Endothelial cell of umbilical vein (primary cell): ENCODE measurements at places on chromosomes 11 and 22. TPM values are rescaled to one million over a fixed set of nuclear protein-coding genes. Genes with fewer than 3 reads are reported as not detected.
A peak's percentile ranks its signal among the peaks of the same experiment; 100 is the strongest.

The LRRC56 gene
- 0.55 and 0.90 TPM in 2 replicates for total RNA-seq

The IRAG1 gene
- total RNA-seq = 0.35 and 0.38 TPM in 2 replicates

The FAT3 gene
- total RNA-seq = 0.05 and 1.4 TPM in 2 replicates

The IL17REL gene
- total RNA-seq = 0.12 and 0.15 TPM in 2 replicates

The FLRT1 gene
- total RNA-seq = not detected in 2 replicates

The TTC9C gene
- total RNA-seq = 31.6 and 43.5 TPM in 2 replicates

The CD3E gene
- not detected in 2 replicates for total RNA-seq

The RFPL1 gene
- not detected in 2 replicates for total RNA-seq

The PIWIL4 gene
- 0.25 and 0.64 TPM in 2 replicates for total RNA-seq

DNA sequence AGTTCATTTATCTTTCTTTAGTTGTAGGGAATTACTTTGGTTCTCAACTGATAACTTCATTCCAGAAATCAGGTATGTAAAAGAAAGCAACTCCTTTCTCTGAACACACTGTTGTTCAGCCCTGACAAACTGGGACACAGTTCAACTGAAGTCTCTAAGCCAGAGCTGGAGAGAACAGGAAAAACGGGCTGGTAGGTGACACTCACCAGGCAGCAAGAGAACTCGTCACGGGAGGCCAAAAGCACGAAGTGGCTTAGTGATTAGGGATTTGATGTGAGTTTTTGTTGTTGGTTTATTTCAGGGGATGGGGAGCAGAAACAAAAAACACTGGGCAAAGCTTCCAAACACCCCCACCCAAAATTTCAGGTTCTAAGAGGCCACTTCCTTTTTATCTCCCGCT lies 54.1 kb downstream of the MYH9 start:
- peaks cover 28% of the 10 kb centered on the region for H3K36me3 ChIP-seq
- H3K27ac ChIP-seq = peak overlapping the region; percentile 99
- no peak overlapping the region for H3K4me3 ChIP-seq
- peaks cover 97% of the 10 kb centered on the region for H3K4me1 ChIP-seq
- no peak for DNase-seq
- no peaks in the 10 kb centered on the region for H3K27me3 ChIP-seq

- no peak overlapping the region for H3K27ac ChIP-seq
- peaks cover 23% of the 10 kb centered on the region for H3K36me3 ChIP-seq
- DNase-seq = no peak
- H3K4me1 ChIP-seq = no peaks in the 10 kb centered on the region
Measured at GRCh38 chr22:19070397-19071169, 51.6 kb downstream of the DGCR2 start.

DNA sequence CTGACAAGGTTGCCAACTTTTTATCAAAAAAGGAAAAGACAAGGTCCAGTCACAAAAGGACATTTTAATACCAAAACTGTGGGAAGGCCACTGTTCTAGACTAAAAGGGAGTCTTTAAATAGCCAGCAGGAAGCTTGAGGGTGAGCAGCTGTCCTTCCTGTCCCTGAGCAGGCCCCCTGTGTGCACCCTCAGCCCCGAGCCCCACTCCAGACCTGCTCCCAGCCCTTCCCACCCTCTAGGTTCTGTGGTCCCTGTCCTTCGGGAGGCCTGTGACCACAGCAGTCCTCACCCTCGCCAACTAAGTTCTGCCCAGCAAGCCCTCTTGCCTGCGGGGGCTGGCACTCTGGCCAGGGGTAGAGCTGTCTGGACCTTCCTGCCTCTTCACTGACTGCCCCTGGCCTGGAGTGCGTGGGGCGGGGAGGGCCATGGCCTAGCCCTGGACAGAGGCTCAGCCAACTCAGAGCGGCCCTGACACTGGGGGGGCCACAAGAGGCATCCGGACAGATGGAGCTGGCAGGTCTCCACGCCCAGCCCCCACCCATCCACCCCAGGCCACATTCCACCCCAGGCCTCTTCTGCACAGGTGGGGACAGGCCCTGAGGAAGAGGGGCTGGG lies 1.6 kb upstream of the PLXNB2 start:
- H3K27me3 ChIP-seq = no peaks in the 10 kb centered on the region
- no peak overlapping the region for H3K4me3 ChIP-seq
- no peak overlapping the region for H3K27ac ChIP-seq
- DNase-seq = no peak
- H3K36me3 ChIP-seq = peaks cover 2% of the 10 kb centered on the region

- H3K4me3 ChIP-seq = no peak overlapping the region
- no peak overlapping the region for H3K27ac ChIP-seq
- H3K4me1 ChIP-seq = peaks cover 29% of the 10 kb centered on the region
- H3K27me3 ChIP-seq = no peaks in the 10 kb centered on the region
Measured at GRCh38 chr22:30307041-30307574, 17.8 kb upstream of the CASTOR1 start.

- no peak for DNase-seq
- H3K4me3 ChIP-seq = no peak overlapping the region
- no peaks in the 10 kb centered on the region for H3K27me3 ChIP-seq
- H3K27ac ChIP-seq = no peak overlapping the region
- H3K4me1 ChIP-seq = no peaks in the 10 kb centered on the region
- H3K36me3 ChIP-seq = no peaks in the 10 kb centered on the region
Measured at GRCh38 chr11:70161043-70161625, 42.0 kb upstream of the FADD start.

DNA sequence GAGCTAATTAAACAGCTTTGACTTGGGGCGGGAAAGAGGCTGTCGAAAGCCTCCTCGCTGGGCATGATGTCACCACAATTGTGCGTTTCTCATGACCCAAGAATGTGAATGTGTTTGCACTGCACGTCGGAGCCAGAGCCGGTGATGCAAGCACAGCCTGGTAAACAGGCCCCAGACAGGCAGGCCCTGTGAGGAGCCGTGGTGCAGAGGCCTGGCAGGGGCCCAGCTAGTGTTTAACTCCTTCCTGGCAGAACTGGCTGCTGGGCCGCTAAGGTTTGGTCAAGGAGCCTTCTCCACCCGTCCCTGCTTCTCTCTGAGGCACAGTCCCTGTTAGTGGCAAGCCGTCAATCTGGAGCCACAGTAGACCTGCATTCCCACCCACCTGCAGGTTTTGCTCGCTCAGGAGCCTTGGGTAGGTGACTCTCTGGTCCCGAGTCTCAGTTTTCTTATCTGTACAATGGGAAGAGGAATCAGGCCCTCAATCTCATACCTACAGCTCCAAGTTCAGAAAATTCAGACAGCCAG lies 25.4 kb upstream of the SMTN start:
- H3K4me1 ChIP-seq = peaks cover 5% of the 10 kb centered on the region

GRCh38 chr22:24426436-24426835 lies 963 bp upstream of the ADORA2A start:
- DNase-seq = no peak
- peaks cover 13% of the 10 kb centered on the region for H3K4me1 ChIP-seq
- no peaks in the 10 kb centered on the region for H3K36me3 ChIP-seq
- no peak overlapping the region for H3K4me3 ChIP-seq
- no peaks in the 10 kb centered on the region for H3K27me3 ChIP-seq

DNA sequence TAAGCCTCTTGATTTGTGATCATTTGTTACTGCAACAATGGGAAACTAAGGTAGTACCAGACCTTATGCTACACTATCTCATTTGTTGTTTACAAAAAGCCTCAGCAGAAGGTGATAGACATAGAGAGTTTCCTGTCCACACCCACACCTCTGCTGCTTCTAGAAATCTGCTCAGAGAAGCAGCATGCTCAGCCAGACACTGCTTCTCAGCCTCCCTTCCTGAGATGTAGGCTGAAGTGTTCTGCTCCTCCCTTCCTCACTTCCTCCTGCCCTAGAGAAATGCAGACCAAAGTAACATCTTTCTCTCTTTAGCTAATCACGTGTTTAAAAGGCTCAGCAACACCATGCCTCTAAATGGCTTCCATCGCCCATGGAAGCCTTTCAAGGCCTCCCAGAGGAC lies 88.4 kb downstream of the SLC1A2 start:
- DNase-seq = no peak
- no peak overlapping the region for H3K27ac ChIP-seq
- no peak overlapping the region for H3K4me3 ChIP-seq

DNA sequence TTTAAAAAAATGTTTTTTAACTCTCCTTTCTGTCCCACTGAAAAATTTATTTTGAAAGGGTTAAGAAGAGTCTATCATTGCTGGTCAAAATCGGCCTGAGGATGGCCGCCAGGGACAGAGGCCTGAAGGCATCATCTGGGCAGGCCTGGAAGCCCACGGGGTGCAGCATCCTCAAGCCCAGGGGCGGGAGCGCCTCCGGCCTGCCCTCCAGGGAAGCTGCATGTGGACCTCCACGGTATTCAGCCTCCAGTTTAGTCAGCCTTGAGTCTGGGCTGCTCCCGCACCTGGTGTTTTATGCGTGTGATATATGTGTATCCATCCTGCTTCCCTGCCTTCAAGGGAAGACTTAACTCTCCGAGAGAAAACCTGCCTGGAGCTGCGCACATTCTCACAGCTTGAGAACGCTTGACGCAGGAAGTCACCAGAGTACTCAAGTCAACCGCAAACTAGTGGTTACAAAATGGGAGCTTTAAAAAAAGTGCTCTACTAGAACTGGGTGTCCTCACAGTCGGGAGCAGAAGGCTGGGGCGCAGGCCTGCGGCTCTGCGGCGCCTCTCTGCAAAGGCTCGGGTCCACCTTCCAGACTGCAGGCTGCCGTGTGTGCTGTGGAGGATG lies 13.6 kb upstream of the BID start:
- H3K4me1 ChIP-seq = peaks cover 9% of the 10 kb centered on the region
- no peaks in the 10 kb centered on the region for H3K27me3 ChIP-seq
- no peak overlapping the region for H3K27ac ChIP-seq

- no peak overlapping the region for H3K27ac ChIP-seq
- peaks cover 7% of the 10 kb centered on the region for H3K4me1 ChIP-seq
- no peaks in the 10 kb centered on the region for H3K27me3 ChIP-seq
- H3K4me3 ChIP-seq = no peak overlapping the region
- no peak for DNase-seq
- no peaks in the 10 kb centered on the region for H3K36me3 ChIP-seq
Measured at GRCh38 chr11:85823816-85824215, 12.9 kb upstream of the SYTL2 start.

DNA sequence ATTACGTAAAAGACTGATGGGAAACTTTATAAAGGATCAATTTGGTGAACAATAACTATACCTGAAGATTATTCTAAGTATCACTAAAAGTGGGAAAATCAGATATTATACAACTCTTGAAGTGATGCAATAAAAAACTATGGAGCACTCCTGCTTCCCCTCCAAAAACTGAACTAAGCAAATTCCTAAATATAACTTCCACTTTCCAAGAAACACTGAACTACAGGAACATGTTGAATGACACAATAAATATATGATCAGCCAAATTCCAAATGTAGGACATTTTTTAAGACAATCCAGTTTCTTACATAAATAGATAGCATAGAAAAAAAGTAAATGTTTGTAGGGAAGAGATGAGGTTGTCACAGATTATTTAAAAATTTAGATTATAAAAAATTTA lies 102.1 kb upstream of the APOA1 start:
- no peak overlapping the region for H3K27ac ChIP-seq
- no peaks in the 10 kb centered on the region for H3K4me1 ChIP-seq
- no peaks in the 10 kb centered on the region for H3K36me3 ChIP-seq
- H3K4me3 ChIP-seq = no peak overlapping the region
- no peak for DNase-seq

DNA sequence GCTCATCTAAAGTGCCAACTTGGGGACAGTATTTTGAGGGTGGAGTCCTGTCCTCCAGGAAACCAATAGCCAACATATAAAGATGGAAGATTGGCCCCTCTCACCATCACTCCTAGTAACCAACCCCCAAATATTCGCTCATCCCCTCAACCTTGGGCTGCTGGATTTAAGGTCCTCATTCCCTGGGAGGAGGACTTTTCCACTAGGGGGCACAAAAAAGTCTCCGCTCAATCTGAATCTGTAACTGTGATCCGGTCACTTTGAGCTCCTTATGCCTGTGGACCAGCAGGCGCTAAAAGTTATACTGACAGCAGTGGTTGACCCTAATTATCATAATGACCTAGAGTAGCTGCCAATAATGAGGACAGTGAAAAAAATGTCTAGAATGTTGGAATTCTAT lies 20.5 kb upstream of the CLPB start:
- DNase-seq = no peak
- peaks cover 3% of the 10 kb centered on the region for H3K27me3 ChIP-seq
- no peaks in the 10 kb centered on the region for H3K4me1 ChIP-seq
- H3K4me3 ChIP-seq = no peak overlapping the region
- no peaks in the 10 kb centered on the region for H3K36me3 ChIP-seq

- H3K4me3 ChIP-seq = no peak overlapping the region
- H3K27ac ChIP-seq = no peak overlapping the region
- DNase-seq = no peak
- peaks cover 10% of the 10 kb centered on the region for H3K4me1 ChIP-seq
- no peaks in the 10 kb centered on the region for H3K36me3 ChIP-seq
Measured at GRCh38 chr22:39300186-39300830, 19.1 kb downstream of the RPL3 start.

GRCh38 chr11:34869425-34869824 lies 46.8 kb downstream of the APIP start:
- no peak overlapping the region for H3K4me3 ChIP-seq
- no peaks in the 10 kb centered on the region for H3K4me1 ChIP-seq
- peaks cover 4% of the 10 kb centered on the region for H3K27me3 ChIP-seq
- no peak for DNase-seq

DNA sequence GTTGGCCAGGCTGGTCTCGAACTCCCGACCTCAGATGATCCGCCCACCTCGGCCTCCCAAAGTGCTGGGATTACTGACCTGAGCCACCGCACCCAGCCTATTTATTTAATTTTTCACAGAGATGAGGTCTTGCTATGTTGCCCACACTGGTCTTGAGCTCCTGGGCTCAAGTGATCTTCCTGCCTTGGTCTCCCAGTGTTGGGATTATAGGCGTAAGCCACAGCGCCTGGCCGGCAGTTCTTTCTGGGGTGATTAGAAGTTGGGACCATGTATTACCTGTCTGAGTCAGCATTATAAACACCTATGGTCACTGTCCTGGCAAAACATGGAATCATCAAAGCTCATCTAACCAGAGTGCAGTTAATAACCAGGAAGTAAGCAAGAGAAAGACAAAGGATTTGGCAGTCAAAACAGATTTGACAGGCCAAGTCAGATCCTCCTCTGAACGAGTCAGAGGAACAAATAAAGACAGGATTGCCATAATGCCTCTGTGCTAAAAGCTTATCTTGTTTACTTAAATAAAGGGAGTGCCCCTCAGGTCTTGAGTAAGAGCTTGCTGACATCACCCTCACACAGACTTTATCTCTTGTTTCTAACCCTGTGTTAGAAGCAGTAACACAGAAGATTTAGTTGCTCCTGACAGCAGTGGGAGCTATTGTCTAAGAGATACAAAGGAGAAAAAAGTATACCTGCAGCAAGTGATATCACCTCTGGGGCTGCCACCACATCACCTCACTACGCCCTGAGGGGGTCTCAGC lies 3.7 kb downstream of the SERPIND1 start:
- DNase-seq = peak; percentile 67
- no peaks in the 10 kb centered on the region for H3K36me3 ChIP-seq
- H3K4me3 ChIP-seq = no peak overlapping the region
- peaks cover 49% of the 10 kb centered on the region for H3K4me1 ChIP-seq
- H3K27me3 ChIP-seq = no peaks in the 10 kb centered on the region

- peaks cover 15% of the 10 kb centered on the region for H3K27me3 ChIP-seq
- H3K36me3 ChIP-seq = no peaks in the 10 kb centered on the region
- peaks cover 4% of the 10 kb centered on the region for H3K4me1 ChIP-seq
- no peak overlapping the region for H3K27ac ChIP-seq
Measured at GRCh38 chr22:36204001-36204631, 2.5 kb upstream of the APOL4 start.

GRCh38 chr11:101476191-101476590 lies 107.6 kb downstream of the TRPC6 start:
- H3K4me3 ChIP-seq = no peak overlapping the region
- H3K27me3 ChIP-seq = no peaks in the 10 kb centered on the region
- no peaks in the 10 kb centered on the region for H3K36me3 ChIP-seq
- H3K4me1 ChIP-seq = no peaks in the 10 kb centered on the region
- DNase-seq = no peak
- no peak overlapping the region for H3K27ac ChIP-seq

GRCh38 chr22:19082101-19082500 lies 40.1 kb downstream of the DGCR2 start:
- no peaks in the 10 kb centered on the region for H3K27me3 ChIP-seq
- H3K4me1 ChIP-seq = peaks cover 18% of the 10 kb centered on the region
- no peak overlapping the region for H3K27ac ChIP-seq
- H3K4me3 ChIP-seq = no peak overlapping the region
- DNase-seq = no peak
